ENCODE measurements at places on chromosomes 2 and 18.

- DNase-seq: no peak
These were observed 131.0 kb downstream of the TCF4 start for GRCh38 chr18:55457028-55457427.

GRCh38 chr2:160460333-160460731 lies 33.3 kb downstream of the RBMS1 start:
- DNase-seq: no peak

- DNase-seq: no peak
These were observed 84.6 kb upstream of the CAB39 start for GRCh38 chr2:230627806-230628724.

DNA sequence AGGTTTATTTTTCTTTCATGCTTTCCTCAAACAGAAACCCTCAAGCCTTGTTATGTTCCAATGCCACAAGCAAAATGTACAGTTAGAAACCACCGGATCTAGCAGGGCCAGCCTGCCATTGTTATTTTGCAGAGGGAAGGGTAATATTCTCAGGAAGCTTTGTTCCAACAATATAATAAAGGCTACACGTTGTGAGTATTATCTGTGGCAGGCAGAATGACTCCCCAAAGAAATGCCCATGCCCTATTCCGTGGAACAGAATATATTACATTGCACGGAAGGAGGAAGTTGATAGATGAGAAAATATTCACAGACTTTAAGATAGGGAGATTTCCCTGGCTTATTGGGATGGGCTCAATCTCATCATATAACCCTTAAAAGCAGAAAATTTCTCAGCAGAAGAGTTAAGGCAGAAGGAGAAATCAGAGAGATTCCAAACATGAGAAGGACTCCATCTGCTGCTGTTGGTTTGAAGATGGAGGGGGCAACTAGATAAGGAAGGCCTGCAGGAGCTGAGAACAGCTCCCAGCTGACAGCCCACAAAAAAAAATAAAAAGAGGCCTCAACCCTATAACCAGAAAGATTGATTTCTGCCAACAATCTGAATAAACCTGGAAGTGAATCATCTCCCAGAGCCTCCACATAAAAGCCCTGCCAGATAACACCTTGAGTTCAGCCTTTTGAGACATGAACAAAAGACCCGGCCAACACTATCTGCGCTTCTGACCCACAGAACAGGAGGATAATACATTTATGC lies 466.6 kb downstream of the LPIN1 start:
- DNase-seq: no peak

DNA sequence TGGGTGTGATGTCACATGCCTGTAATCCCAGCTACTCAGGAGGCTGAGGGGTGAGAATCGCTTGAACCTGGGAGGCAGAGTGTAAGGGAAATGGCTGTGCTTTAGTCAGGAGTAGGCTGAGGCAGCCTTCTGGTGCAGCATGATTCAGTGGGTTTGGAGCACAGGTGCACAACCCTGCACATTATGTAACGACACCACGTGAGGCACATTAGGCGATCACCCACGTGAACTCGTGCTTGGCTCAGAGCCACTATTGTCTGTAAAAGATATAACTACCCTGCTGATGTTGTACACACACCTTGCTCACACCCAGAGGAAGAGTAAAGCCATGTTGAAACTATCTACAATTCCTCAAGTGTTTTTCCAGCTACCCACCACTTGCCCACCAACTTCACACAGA lies 54.8 kb upstream of the ZC3H15 start:
- DNase-seq: no peak

DNA sequence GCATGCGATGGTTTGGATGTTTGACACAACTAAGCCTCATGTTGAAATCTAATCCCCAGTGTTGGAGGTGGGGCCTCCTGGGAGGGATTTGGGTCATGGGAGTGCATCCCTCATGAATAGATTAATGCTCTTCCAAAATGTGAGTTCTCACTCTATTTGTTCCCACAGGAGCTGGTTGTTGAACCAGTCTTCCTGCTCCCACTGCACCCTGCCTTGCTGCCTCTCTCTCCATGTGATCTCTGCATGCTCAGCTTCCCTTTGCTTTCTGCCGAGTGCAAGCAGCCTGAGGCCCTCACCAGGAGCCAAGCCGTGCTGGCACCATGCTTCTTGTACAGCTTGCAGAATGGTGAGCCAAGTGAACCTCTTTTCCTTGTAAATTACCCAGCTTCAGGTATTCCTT lies 206.8 kb downstream of the VAPA start:
- no peak for DNase-seq

GRCh38 chr18:53458268-53458667 lies 766.2 kb downstream of the MBD2 start:
- DNase-seq: no peak

- DNase-seq: no peak
These were observed 202.9 kb upstream of the SP5 start for GRCh38 chr2:170512266-170512665.

DNA sequence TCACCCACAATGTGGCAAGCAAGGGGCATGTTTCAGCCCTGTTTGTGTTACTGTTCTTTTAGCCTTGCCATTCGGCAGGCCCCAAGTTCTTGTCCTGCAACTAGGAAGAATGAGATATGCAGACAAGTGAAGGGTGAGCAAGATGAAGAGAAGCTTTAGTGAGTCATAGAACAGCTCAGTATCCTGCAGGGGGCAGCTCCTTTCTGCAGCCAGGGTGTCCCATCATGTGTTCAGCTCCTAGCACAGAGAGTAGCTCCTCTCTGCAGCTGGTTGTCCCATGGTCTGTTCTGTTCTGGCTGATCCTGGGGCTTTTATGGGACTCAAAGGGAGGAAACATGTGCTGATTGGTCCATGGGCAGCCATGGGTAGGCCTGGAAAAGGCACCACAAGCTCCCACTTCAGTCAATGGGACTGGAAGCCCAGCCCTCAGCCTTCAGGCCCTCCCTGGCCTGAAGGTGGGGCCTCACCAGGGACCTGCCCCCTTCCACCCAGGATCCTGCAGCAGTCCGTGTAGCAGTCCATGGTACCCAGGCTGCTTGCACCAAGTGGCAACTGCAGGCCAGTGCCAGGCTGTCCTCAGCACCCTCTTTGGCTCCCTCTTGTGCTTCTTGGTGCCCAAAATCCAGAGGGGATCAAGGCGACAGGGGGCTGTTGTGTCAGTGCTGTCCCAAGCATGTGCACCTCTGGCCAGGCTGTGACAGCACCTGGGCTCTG lies 326.4 kb downstream of the NR4A2 start:
- DNase-seq: no peak

GRCh38 chr2:77428946-77429345 lies 93.2 kb downstream of the LRRTM4 start:
- DNase-seq: no peak

GRCh38 chr2:159204381-159205144 lies 81.9 kb downstream of the WDSUB1 start:
- no peak for DNase-seq

DNA sequence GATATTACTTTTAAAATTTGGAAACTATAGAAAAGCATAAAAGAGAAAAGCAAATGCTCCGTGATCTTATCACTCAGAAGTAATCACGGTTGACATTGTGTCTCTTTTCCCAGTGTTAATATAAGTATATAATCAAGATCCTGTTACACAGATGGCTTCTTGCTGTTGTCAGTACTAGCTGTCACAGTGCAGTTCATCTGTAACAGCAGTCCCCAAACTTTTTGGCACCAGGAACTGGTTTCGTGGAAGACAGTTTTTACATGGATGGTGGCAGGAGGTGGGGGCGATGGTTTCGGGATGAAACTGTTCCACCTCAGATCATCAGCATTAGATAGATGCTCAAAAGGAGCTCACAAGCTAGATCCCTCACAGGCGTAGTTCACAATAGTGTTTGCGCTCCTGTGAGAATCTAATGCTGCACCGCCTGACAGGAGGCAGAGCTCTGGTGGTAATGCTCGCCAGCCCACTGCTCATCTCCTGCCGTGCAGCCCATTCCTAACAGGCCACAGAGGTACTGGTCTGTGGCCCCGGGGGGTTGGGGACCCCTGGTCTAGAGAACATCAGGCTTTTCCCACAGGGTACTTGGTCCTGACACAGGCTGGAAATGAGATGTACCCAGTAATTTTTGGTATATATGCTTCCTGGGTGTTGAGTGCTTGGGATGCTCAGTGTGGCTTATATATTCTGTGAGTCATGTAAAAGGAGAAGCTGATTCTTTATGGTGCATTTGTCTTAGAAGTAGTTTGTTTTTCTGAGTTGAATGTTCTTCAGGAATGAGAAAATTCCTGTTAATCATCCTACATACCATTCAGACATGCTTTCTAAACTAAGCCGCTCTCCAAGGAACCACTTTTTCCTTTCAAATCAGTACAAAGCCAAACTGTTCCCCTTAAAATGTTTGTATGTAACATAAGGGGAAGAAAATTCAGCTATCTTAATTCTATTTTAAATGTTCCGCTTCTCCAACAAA lies 121.8 kb downstream of the NCK2 start:
- DNase-seq: no peak

DNA sequence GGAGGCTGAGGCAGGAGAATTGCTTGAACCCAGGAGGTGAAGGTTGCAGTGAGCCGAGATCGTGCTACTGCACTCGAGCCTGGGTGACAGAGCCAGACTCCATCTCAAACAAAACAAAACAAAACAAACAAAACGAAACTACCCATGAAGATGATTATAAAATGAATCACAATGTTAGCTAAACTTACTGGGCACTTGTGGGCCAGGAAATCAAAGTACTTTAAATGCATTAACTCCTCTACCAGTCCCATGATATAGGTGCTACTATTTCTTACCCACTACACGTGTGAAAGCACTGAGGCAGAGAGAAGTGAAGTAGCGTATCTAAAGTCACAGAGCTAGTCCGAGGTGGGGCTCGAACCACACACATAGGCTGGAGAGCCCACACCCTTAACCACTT lies 53.6 kb downstream of the POLE4 start:
- DNase-seq: no peak

GRCh38 chr2:77009307-77009706 lies 512.9 kb downstream of the LRRTM4 start:
- DNase-seq: no peak

- DNase-seq: no peak
These were observed 59.6 kb downstream of the FASTKD2 start for GRCh38 chr2:206824993-206825392.

DNA sequence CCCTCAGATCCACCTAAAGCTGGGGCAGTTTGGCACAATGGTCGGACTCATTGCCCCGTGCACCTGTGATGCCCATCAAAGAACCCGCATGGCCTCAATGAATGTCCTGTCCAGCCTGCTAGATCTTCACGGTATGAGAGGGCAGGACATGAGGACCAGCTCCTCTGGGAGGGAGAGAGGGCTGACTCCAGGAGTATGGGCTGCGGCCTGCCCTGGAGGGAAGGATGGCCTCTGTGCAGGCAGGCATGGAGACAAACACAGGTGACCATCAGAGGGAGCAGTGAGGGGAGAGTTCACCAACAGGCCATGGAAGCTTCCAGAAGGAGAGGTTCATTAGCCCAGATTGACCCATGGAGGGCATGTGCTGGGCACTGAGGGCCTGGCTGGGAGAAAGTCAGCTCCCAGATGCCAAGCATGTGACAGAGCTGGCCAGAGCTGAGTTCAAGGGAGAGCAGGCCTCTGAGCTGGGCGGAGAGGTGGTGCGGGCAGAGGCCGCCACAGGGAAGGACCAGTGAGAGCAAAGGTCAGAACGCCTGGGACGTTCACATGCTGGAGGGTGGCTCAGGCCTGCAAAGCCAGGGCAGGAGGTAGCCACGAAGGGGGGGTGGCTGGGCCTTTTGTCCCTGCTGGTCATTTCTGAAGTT lies 36.2 kb downstream of the HJURP start:
- DNase-seq: no peak

DNA sequence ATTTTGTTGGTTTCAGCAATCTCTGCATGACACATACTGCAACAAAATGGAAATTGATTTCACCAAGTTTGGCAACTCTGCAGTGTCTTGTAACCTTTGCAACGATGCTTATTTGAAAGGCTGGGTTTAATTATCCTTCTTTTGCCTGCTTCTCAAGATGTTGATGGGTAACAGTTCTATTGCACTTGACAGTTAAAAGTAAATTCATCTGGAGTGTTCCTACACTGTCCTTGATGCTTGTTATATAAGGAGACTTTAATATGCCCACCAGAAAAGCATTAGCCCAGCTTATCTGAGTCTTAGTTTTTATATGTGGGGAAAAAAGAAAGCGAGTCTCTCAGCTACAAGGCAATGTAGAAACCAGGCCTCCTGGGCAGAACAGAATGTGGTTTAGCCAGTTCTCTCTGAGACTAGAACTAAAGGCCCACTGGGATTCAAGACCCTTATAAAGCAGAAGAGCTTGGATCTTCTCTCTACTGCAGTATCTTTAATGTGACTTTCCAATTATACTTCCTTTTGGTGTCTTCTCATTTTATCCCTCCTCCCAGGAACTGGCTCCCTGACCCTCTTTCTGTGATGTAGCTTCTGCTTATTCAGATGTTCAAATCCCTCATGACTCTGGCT lies 106.8 kb upstream of the LYPD6 start:
- DNase-seq: no peak

GRCh38 chr2:214837466-214837865 lies 28.0 kb upstream of the BARD1 start:
- no peak for DNase-seq

- no peak for DNase-seq
These were observed 132.6 kb upstream of the ZNF236 start for GRCh38 chr18:76689646-76690264.

GRCh38 chr2:72137498-72138010 lies 10.1 kb downstream of the CYP26B1 start:
- DNase-seq: peak; percentile 44

- no peak for DNase-seq
These were observed 12.9 kb downstream of the PDE11A start for GRCh38 chr2:178059681-178060080.
